ENCODE measurements at places on chromosomes 1 and 21.

GRCh38 chr1:64755361-64755760 lies 10.5 kb downstream of the RAVER2 start:
- DNase-seq = peak; percentile 20

DNA sequence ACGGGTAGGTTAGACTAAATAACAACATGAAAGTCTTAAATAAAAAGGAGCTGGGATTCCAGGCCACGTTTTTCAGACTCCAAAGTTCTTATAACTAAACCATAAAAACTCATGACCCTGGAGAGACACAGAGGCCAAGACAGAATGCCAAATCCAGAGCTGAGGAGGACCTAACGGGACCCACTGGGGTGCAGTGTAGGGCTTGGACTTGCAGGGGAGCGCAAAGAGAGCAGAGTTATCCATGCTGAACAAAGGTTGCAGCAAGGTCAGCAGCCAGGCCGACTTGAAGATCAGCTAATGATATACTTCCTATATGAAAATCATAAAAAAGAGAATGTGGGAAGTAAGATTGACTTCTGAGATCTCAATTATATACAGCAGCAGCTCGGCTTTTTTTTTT lies 237.1 kb downstream of the TM2D1 start:
- no peak for DNase-seq

DNA sequence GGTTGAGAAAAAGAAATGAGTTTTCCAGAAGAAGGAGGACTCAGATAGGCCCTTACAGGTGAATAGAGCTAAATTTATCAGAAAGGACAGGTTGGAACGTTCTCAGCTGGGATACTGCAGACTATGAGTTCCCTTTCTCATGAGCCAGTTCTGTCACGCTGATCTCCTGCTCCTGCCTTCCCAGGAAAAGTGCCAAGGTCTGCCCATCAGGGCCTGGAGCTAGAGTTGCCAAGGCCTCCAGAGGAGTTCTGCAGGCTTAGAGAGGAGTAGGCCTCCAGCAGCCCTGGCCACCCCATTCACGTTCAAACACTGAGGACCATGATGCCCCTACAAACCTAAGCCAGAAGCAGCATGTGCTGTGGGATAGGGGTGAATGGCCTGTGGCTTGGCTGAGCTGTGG lies 126.8 kb upstream of the TNR start:
- DNase-seq = no peak

DNA sequence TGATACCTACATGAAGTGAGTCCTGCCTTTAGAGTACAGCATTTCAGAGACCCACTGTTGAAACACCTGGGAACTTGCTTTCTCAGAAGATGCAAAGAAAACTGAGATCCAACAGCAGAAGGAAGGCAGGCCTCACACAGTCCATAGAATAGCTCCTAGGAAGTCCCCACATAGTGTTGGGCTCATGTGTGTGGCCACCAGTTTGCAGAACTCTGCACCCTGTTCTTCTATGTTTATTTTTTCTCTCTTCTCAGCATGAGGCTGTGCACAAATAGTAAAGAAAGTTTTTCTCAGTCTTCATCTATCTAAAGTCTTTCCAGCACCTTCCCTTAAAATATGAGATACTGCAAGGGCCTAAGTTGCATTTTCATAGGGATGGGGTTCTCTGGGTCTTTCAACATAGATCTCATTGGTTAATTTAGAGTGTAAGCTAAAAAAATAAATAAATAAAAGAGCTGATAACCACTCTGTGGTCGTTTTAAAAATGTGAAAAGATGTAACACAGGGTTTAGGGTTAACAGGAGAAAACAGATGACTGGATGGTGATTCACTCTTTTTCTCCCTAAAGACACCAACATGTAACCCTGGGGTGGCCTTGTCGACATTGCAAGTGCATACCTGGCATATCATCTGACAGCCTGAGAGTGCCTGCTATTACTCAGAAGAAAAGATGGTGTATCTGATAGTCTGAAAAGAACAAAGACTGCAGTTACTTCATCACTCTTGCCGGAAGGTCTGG lies 94.6 kb downstream of the ZC3H11B start:
- no peak for DNase-seq

DNA sequence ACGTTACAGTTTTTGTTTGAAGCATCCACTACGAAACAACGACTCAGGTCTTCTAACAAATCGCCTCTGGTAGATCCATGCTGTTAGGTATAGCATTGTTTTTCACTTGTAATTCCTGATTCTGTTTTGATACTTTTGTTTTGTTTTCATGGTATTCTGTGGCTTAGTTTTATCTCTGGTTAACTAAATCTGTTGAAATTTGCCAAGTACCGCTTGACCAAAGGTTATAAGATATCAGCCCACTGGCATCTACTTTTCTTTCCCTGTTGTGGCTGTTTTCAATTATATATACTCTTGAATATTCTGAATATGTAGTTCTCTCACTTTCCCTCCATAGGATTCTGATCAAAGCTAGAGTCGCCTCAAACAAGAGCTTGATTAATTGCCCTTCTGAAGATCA lies 274.8 kb upstream of the C1orf105 start:
- DNase-seq = no peak

- DNase-seq = no peak
Observed at GRCh38 chr1:31510304-31510703, 66.0 kb upstream of the TINAGL1 start.

DNA sequence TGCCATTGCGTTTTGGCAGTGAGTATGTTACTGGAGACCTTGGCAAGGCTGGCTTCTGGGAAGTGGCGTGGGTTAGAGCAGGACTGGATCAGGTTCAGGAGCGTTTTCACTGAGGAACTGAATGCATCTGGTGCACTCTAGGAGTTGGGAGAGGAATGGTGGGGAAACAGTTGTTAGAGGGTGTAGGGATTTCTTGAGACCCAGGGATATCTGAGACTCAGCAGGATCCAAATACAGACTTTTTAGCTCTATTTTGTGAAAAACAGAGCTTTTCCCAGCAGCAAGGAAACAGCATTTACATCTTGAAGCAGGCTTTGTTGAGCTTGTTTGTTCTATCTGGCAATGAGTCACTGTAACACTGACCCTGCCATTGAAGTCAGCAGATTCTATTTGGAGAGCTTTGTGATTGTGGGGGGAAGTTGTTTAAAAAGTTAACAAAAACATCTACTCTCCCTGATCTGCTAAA lies 56.9 kb upstream of the NRIP1 start:
- no peak for DNase-seq

GRCh38 chr1:20534659-20535417 lies 17.5 kb upstream of the FAM43B start:
- DNase-seq = no peak

DNA sequence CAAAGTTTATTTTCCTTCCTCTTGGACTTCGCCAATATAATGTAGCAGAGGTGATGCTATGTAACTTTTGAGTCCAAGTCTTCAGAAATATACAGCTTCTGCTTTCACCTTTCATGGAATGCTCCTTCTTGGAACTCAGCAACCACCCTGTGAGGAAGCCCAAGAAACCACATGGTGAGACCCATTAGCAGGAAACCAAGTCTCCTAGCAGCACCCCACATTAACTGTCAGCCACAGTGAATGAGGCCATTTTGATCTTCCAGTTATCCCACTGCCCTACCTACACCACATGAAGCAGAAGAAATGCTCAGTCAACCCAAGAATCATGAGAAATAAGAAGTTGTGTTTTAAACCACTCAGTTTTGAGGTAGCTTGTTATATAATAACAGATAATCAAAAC lies 58.2 kb downstream of the PAPPA2 start:
- DNase-seq = no peak

DNA sequence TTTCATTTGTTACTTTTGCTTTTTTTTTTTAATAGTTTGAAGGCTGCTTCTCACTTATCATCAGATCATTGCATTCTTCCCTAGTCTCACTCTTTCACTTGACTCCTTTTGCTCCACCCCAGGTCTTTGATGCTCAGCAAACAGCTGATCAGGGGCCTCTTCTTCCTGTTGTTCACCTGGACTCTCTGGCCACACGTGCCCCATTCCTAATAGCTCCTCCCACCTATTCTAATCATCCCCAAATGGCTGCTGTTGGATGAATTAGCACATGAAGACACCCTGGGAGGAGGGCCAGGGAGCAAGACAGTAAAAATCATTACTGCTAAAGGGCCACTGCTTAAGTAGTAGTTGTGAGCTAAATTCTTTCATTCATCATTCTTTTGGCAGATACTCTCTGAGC lies 119.5 kb downstream of the MAB21L3 start:
- peak; percentile 46 for DNase-seq

DNA sequence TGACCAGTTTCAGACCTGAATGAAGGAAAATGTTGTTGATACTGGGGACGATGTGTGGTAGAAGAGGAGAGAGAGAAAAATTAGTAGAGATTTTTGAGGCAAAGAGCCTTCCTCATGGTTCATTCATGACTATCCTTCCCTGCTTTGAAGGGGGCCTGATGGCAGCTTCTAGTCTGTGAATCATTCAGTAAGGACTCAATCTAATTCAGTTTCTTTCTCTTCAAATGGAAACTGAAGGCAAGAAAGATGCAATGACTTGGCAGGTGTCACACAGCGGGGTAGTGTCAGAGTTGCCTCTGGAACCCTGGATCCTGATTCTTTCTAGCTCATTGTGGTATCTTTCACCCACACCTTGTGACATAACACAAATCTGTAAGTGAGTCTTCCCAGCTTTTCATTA lies 14.9 kb upstream of the CD5L start:
- DNase-seq = no peak

GRCh38 chr1:38360807-38361206 lies 314.2 kb upstream of the POU3F1 start:
- peak; percentile 62 for DNase-seq

GRCh38 chr1:226864311-226864710 lies 6.1 kb upstream of the PSEN2 start:
- no peak for DNase-seq

DNA sequence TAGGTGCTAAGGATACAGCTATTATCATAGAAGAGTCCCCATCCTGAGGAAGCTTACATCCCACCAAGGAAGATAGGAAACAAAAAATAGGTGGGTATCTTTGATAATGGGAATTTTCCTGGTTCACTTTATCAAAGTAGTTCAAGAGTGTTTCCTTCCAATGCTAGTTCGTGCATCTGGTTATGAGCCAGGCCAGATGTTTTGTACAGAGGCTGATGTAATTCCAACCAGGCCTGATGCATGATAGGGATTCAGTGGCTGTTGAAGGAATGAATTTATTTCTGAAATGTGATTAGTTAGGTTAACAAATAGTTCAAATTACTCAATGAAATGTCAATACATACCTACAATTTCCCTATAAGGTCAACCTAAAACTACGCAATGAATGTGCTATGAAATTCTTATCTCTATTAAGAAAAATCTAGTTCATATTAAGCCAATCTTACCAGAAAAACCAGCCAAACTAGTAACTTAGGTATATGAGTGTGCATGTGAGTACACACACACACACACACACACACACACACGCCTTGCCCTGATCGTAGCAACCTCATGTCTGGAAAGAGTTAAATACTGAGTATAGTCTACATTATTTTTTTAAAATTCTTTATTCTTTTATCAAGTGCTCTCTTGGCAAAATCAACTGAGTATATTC lies 9.5 kb upstream of the ZBTB18 start:
- DNase-seq = no peak

DNA sequence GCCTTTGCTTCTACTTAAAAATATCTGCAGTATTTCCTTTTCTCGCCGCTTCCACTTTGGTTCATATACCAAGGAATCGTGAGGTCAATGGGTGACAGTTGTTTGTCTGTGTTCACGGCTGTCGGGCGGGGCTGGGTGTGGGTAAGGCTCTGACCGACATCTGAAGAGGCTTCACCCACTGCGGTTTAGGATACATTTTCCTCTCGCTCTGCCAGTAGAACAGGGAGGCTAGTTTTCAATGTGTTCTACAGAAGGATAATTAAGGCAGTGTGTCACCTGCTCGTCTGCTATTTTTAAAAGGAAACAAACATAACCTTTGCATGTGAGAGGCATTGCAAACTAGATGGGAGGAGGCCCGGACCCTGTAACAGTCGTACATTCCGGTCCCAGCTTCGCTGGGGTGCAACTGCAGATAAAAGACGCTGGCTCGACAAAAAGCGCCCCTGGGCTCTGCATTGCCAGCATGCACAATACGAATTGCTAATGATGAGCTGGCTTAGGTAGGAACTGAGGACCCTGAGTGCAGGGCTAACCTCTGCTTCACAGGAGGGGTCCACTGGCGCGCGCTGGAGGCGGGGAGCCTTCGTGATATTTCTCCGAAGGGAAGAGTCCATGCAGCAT lies 8.5 kb upstream of the ERG start:
- peak; percentile 81 for DNase-seq

DNA sequence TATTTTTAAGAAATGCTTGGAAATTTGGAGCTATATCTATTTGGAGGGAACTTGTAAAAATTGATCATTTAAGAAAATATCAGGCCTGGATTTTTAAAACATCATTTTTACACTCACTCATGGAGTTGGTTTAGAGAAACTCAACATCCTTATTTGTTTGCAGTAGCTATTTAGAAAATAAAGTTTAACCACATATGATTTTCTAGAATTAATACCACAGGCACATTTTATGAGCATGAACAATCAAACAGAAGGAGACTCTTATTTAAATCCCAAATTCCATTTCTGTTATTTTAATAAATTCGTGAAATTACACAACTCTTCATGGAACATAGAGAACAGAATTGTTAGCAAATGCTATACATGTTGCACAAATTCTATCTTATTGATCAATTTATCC lies 3.2 kb downstream of the CDKN2C start:
- DNase-seq = no peak

GRCh38 chr21:27805696-27806095 lies 838.8 kb upstream of the ADAMTS5 start:
- DNase-seq = no peak

- no peak for DNase-seq
Observed at GRCh38 chr1:227928811-227929375, 18.8 kb downstream of the WNT9A start.

DNA sequence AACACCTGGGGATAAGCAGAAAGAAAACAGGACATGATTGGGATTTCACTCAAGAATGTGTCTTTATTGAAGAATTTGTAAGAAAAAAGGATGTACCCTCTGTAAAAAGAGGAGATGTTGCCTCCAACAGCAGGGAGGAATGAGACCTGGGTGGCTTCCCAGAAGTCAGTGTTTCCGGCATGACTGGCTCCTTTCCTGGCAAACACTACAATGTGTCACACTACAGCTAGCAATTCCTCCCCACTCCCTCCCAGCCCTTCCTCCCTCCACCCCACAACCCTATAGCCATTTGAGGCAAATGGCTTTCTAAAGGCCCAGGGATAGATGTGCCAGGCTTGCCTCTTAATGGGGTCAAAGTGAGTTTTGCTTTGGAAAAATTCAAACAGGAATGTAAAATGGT lies 11.5 kb upstream of the COL8A2 start:
- no peak for DNase-seq

GRCh38 chr1:30746212-30747032 lies 11.2 kb downstream of the LAPTM5 start:
- DNase-seq = no peak

DNA sequence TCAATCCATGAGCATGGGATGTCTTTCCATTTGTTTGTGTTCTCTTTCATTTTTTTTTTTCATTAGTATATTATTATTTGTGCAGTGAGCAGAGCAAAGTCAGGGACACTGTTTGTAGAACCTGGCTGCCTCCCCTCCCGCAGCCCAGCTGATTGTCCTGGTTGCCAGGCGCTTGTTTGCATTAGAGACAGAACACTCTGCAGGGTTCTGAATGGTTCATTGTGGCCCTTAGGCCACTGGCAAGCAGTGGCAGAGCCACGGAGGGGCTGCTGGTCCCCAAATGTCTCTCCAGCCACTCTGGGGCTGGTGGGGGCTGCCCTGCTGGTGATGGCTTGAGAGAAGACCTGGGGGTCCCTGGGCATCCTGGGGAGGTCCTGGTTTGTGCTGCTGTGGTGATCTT lies 29.0 kb downstream of the ETS2 start:
- no peak for DNase-seq

- DNase-seq = no peak
Observed at GRCh38 chr1:26096471-26096870, 15.2 kb upstream of the PDIK1L start.

Data from NCI-H526 (cell line).